ENCODE measurements at places on chromosomes 1 and 21.

DNA sequence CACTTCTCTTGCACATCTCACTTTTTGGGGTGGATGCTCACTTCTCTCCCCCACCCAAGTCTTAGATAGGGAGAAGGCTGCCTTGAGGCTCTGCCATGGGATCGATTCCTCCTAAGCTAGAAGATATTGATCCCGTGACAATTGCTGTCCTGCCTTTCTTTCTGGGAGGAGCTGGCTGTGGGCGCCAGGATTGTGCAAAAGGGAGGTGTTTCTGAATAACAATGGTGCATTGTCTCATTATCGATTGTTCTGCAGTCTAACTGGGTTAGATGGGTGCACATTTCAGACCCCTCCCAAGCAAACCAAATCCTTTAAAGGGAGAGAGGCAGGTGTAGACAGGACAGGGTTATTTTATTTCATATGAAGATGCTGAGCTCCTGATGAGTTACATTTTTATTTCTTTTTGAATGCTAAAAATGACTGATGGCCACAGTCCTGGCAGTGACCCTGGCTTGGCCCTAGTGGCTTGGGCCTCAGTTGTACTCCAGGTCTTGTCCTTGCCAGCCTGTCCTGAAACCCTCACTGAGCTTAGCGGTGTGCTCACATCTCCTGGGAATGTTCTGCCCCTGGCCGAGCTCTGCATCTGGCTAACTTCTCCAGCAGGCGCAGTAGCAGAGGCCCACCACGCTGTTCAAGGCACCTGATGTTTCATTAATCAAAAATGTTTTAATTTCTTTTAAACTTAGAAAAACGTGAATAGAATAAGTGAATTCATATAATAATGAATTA lies 99.0 kb upstream of the KAZN start:
- no peak for DNase-seq

DNA sequence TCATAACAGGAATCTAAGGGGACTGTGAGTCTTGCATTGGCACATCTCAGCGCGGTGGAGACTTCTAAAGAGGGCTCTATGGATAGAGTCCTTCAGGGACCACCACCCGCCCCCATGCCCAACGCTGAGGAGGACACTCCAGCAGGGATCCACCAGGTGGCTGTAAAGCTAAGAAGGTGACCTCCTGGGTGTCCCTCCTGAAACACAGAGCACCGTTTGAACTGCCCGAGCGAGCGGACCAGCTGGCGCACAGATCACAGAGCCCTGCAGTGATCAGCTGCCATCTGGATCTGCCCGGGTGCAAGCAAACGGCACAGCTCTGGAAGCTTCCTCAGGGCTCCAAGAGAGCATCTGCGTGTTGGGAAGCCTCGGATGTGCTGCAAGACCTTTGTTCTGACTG lies 51.3 kb upstream of the LYST start:
- no peak for DNase-seq

DNA sequence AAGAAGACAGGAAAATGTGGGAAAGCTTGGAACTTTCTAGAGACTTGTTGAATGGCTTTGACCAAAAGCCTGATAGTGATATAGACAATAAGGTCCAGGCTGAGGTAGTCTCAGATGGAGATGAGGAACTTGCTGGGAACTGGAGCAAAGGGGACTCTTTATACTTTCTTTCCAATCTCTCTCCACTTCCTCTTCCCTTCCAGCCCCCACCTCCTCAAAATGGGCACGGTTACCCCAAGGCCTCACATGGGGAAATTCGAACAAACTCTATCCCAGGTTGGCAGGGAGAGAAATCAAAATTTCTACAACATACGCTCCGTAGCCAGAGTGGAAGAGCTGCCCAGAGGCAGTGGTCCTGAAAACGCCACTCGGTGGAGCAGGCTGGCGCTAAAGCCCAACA lies 15.2 kb downstream of the PPT1 start:
- no peak for DNase-seq

DNA sequence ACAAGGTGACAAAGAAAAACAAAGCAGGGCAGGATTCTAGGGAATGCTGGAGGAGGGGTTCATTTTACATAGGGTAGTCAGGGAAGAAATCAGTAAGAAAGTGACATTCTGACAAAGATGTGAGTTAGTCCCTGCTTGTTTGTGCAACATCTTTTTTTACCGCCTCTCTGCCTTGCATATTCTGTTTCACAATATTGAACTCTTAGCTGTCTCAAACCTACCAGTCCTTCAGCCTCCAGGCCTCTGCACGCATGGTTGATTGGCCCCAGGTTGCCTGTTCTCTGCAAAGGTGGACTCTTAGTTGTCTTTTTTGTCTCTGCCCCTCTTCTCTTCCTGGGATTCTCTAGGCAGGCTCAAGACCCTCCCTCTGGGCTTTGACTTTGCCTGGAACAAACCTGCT lies 152.2 kb upstream of the RUNX1 start:
- DNase-seq: no peak

DNA sequence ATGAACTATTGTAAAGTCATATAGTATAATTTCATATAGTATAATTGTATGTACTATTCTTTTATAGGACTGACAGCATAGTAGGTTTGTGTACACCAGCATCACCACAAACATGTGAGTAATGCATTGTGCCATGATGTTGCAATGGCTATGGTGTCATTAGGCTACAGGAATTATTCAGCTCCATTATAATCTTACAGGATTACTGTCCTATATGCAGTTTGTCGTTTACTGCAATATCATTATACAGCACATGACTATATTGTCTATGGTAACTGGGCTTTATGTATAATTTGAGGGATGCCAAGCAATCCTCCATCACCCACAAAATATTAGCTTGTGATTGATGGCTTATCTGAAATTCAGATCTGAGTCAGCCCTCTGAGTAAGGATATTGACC lies 54.2 kb upstream of the PBX1 start:
- DNase-seq: no peak

DNA sequence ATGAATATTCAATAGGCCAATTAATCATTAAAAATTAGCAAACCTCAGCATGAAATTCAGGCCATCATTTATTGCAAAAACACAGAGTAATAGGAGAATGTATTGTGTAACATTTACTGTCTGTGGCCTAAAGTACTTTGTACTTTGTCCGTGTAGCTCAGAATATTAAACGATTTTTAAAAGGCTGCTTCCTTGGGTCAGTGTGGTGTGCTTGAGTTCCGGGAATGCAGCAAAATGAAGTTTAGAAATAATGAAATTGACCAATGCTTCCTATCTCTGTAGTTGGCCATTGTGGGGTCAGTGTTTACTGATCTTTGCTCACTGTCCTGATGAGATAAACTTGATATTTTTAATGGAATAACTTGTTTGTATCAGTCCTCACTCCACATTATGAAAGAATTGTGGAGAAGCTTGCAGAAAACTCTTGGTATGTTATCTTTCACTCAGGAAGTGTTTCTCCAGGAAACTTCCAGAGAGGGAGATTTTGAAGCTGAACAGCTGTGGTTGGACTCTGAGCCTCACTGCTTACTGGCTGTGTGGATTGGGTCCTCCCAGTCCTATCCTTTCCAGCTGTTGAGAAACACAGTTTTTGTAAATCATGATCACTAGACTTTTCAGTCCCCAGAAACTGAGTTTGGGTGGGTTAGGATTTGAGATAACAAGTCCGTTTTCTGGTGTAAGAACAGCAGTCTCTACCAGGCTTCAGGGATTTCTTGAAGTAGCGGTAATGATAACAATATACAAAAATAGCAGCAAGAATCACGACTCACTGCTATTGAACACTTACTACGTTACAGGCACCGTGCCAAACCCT lies 19.2 kb upstream of the MTARC1 start:
- DNase-seq: no peak

DNA sequence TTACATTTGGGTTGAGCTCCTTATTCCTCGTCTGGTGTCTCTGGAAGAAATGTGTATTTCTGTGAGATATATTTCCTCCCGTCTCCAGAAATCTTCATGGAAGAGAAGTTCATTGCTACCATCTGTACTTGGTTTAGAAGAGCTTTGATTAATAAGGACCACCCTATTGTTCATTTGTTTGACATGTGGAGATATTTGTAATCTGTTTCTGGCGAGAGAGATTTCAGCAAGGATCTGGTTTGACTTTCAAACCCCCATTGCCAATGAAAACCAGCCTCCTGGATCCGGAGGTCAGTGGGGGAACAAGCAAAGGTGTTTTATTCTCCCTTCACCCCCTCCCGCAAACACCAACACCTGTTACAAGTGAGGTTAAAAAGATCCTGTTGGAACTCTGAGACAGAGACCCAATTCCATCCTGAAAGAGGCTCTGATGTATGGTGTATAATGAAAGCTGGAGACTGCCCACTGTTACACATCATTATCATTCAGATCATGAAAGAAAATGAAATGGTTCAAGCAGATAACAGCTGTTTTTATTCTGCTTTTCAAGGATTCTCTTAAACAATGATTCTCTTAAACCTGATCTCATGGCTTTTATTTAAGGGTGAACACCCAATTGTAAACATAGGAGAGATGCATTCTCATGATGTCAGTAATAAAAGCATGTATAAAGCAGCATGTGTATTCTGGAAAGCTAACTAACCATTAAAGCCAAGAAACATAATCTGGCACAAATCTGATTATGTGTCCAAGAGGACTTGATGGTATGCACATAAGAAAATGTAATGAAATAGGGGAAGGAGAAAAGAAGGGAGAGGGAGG lies 393.5 kb upstream of the ADGRL2 start:
- no peak for DNase-seq

- DNase-seq: no peak
Measured at GRCh38 chr1:2229911-2230731, 2.0 kb downstream of the SKI start.

GRCh38 chr1:64934878-64935275 lies 31.5 kb downstream of the JAK1 start:
- DNase-seq: no peak

DNA sequence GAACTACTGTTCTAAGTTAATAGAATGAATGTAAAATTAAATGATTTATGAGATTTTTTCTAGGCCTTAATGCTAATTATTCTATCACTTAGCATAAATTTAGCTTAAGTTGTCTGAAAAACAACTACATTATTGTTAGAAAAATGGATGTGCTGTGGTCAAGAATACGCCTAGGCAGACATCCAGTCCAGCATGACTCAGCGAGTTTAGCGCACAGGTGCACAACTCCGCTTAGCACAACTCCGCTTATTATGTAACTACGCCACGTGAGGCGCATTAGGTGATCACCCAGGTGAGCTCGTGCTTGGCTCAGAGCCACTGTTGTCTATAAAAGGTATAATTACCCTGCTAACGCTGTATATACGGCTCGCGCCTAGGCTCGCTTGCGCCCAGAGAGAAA lies 1043.6 kb upstream of the ADGRL4 start:
- DNase-seq: no peak

GRCh38 chr1:23200883-23201282 lies 16.4 kb downstream of the HTR1D start:
- DNase-seq: no peak

DNA sequence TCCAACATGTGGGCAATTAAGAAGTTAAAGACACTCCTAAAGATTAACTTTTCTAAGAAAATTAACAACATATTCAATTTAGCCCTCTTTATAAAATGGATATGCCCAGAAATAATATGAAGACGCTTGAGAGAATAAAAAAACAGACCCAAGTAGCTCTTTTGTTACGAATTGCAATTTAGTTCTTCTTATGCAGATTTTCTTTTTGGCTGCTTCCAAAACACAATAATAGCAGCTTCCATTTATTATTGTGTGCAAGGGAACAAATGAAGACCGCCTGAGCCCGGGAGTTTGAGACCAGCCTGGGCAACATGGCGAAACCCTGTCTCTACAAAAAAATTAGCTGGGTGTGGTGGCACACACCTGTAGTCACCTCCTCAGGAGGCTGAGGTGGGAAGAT lies 50.4 kb upstream of the BCL10 start:
- no peak for DNase-seq

DNA sequence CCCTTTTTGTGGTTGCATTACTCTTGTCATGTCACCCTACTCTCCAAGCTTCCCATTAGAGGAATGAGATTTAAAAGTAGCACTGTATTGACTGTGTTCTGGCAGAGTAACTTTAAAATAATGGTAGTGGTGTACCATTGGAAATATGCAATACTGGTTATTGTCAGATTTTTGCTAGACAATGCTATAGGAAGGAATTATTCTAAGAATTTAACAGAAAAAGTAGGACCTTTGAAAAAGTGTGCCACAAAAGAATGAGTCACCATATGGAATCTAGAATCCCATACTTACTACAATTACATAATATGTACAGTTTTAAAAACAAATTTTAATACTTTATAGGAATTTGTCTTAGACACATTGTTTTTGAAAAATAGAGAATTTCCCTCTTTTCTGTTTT lies 13.8 kb downstream of the MIER1 start:
- no peak for DNase-seq

DNA sequence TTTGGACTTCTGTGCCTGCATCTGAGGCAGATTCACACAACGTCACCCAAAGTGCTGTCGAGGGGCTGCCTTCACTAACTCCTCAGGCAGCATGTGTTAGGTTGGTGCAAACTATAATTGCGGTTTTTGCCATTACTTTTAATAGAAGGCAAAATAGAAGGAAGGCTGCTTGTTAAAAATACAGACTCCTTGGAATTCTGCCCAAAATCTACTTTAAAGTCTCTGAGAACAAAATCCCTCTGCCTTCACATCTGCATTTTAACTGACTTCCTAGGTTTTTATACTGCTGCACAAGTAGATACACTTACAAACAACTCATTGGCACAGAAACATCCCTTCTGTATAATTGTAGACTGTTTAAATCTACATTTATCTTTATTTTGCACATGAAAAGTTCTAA lies 41.3 kb upstream of the SLC19A2 start:
- DNase-seq: no peak

DNA sequence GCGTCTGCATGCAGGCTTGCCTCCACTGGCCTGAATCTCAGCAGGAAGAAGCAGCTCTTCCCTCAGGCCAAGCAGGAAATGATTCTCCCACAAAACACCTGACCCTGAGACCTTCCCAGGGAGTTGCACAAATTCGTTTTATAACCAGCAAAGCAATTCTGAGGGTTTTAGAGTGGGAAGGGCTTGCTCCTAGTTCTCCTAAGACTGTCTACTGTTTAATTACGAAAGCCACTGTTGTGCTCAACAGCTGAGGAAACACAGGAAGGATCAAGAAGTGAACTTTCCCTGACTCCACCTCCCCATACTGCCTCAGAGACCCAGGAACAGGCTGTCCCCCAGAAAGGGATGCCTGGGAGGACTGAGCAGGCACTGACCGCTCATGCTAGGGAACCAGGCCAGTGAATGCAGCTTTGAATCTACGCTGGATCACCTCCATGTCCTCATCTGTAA lies 37.0 kb upstream of the PUM1 start:
- DNase-seq: peak; percentile 65

- DNase-seq: no peak
Measured at GRCh38 chr1:47898133-47898845, 98.9 kb downstream of the TRABD2B start.

DNA sequence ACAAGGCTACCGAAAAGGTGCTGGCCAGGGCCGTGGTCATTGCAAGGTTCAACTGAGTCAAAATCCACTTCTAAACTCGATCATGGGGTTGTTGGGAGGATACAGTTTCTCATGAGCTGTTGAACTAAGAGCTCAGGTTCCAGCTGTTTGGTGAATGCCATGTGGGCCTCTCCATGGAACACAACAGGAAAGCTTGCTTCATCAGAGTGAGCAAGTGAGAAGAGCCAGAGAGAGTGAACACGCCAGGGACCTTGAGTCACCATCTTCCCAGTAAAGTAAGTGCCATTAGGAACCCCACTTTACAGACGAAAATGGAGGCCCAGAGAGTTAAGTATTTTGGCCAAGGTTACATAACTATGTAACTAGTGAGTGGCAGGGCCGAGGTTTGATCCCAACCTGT lies 475.1 kb upstream of the VAMP3 start:
- DNase-seq: no peak

- DNase-seq: no peak
Measured at GRCh38 chr1:226432586-226433340, 24.9 kb upstream of the PARP1 start.
